ENCODE measurements at places on chromosomes 13 and 19.

GRCh38 chr19:4534836-4535658, at the start of gene PLIN5:
Gene PLIN5 (minus strand): TSS chr19:4535224. CDS start chr19:4534074, 1,150 bp downstream.
- DNase-seq, result peak; percentile 75

DNA sequence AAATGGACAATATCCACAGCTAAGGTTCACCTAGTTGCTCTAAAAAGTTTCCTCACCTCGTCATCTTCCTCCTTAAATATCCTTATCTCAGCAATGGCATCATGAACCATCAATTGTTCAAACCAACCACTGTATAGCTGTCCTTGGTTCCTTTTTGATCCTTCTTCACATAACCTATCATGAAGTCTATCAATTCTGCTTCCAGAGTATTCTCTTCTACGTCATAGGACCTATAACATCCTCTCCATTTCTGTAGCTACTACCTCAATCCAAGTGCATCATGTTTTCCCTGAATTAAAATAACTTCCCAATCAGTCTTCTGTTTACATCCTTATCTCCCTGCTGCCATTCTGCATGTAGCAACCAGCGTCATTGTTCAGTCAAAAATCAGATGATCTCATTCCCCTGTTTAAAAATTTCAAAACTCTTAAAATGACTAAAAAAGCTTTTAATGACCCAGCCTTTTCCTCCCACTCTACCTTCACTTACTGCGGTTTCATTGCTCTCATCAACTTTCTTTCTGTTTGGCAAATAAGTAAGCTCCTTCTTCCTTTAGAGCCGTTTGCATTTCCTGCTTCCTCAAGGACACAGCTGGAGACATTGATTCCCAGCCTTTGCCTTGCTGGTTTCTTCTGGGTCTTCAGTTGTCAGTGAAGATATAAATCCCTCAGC, 223.9 kb upstream of the MIR17HG start:
- no peak for DNase-seq

DNA sequence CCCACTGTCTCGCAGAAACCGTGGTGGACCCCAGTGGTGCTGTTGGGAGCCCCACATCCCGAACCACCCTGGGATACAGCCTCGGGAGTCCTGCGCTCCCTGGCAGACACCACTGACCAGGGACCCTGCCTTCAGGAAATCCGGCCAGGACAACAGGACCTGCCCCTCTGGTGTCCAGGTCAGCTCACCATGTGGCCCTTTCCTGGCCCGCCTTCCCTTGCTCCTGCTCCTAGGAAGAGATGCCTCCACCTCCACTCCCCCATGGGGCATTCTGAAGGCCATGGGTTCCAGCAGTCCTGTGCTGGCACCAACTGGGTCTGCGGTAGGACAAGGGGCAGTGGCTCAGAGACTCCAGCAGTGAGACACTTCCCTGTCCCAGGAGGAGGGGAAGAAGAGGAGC, 22.5 kb upstream of the SLC7A10 start:
- no peak for DNase-seq

GRCh38 chr13:79745081-79745480, 264.1 kb downstream of the NDFIP2 start:
- peak; percentile 25 for DNase-seq

GRCh38 chr13:19836472-19836871, 27.0 kb downstream of the ZMYM5 start:
- no peak for DNase-seq

GRCh38 chr13:28495538-28496187, 735 bp upstream of the FLT1 start:
- DNase-seq, result no peak

GRCh38 chr13:43295825-43296564, 272.6 kb downstream of the DNAJC15 start:
- peak; percentile 69 for DNase-seq

GRCh38 chr19:32866564-32867265, 2.9 kb downstream of the SLC7A9 start:
- peak; percentile 59 for DNase-seq

DNA sequence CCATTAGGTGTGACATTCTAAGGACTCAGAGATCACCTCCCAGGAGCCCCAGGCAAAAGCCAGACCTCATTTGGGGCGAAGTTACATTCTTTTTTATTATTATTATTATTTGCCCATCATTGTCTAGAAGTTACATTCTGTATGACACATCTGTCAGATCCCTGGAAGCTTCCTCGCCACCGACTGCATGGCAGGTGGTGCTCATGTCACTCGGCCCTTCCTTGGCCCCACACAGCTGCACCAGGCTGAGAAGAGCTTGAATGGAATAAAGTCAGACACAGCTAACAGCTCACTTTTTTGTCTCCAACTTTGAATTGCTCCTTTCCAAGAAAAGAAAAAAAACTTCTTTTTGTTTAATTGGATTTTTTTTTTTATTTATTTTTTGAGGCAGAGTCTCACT, 41.4 kb upstream of the LDLR start:
- no peak for DNase-seq

- DNase-seq, result no peak
These were observed at the start of gene STAP2 for GRCh38 chr19:4338441-4339355. Gene STAP2 (minus strand): TSS chr19:4338827. CDS start chr19:4338753, 74 bp downstream.

DNA sequence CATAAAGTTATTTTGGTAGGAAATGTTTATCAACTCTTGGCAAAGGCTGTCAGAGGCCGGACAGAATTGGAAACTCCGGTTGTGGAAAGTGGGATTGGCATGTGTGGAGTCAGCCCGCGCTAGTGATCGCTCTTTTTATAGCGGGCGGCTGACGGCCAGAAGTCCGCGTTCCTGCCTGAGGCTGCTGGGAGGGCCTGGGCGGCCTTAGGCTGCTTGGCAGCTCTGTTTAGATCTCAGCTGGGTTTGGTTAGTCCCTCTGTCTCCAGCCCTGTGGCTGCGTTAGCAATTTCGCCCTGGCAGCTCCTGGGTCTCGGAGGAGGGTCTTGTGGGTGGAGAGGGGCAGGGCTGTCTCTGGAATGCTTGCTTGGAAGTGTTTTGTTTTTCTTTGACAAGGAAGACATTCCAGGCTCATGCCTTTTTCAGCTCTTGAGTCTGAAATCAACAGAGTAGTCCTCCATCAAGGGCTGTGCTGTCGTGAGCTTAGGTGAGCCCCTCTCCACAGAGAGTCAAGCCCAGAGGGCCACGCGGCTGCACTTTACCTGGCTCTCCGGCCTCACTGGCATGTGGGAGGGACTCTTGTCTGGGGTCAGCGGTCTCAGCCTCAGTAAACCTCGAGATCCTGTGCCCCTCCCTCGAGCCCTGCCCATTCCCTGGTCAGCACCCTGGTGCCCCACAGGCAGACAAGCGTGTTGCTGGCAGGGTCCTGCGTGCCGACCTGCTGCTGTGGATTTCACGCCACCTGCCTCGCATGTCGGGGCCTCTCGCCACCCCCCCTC, 22.5 kb downstream of the DOT1L start:
- peak; percentile 95 for DNase-seq

- no peak for DNase-seq
These were observed 182.5 kb downstream of the POU4F1 start for GRCh38 chr13:78420814-78421213.

- no peak for DNase-seq
These were observed 2.4 kb upstream of the AKAP8L start for GRCh38 chr19:15421136-15421695.

DNA sequence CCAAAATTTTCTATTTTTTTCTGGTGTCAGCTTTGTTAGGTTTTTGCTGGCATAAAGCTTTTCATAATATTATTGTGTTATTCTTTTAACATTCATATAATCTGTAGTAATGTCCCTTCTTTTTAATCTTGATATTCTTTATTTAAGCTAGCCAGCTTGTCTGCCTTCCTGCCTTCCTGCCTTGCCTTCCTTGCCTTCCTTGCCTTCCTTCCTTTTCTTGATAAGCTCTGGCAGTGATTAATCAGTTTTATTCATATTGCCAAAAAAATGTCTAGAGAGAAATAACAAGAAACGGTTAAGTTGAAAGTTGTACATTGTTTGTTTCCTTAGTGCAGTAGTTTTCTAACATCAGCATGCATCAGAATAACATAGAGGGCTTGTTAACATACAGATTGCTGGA, 257.5 kb downstream of the MAB21L1 start:
- no peak for DNase-seq

DNA sequence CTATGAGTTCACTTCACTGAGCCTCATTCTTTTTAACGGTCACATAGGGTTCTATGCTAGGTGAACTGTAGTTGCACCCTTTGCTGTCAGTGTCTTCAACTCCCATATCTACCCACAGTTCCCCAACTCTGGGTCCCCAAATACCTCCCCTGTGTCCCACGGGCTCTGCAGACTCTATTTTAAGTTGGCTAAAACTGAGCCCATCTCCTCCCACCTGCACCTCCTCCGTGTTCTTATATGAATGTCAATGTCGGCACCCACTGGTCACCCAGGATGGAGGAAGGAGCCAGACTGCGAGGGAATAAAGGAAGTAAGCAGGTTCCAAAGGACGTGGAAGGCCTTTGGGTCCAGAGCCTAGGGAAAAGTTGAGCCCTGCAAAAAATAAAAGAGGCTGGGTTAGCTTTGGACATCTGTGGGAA, 802 bp upstream of the PIN1 start:
- no peak for DNase-seq

GRCh38 chr19:21314676-21315075, 14.5 kb downstream of the ZNF708 start:
- DNase-seq, result no peak

DNA sequence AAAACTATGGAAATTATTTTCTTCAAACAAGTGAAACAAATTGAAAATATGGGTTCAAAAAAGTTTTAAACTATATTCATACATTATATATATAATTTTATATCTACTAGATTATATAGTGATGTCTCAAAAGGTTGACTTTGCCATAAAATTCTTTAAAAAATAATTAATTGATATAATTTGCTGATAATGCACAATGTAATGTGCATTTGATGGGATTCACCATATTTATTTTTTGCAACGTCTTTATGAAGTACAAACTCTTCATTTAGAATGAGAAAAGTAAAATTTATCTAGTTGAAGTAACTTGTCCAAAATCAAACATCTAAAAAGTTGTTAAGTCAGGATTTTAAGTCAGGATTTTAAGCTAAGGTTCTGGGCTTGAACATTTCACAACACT, 1954.5 kb upstream of the PCDH20 start:
- no peak for DNase-seq

GRCh38 chr13:37484056-37484455, 114.5 kb downstream of the POSTN start:
- no peak for DNase-seq
